Activated CD4-positive, CD25-positive, alpha-beta regulatory T cell (primary cell): ENCODE measurements at places on chromosomes 7 and 10.

GRCh38 chr7:41280491-41280890, 422.4 kb downstream of the INHBA start:
- DNase-seq, result no peak

GRCh38 chr7:2644562-2645273, 12.9 kb downstream of the TTYH3 start:
- DNase-seq, result no peak

- no peak for DNase-seq
These were observed 203.8 kb downstream of the ZMYND11 start for GRCh38 chr10:339038-339391.

DNA sequence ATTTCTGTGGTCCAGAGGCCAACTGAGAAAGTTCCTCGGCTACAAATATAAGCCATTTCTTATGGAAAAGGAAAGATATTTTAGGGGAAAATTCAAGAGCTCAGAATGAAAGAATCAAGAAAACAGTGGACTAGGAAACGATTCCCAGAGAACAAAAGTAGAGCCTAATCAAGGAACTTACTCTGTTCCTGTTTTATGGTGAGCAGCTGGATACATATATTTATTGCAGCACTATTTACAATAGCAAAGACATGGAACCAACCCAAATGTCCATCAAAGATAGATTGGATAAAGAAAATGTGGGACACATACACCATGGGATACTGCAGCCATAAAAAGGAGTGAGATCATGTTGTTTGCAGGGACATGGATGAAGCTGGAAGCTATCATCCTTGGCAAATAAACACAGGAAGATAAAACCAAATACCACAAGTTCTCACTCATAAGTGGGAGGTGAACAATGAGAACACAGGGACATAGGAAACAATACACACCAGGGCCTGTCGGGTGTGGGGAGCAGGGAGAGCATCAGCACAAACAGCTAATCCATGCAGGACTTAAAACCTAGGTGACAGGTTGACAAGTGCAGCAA, 298.7 kb downstream of the THSD7A start:
- no peak for DNase-seq

DNA sequence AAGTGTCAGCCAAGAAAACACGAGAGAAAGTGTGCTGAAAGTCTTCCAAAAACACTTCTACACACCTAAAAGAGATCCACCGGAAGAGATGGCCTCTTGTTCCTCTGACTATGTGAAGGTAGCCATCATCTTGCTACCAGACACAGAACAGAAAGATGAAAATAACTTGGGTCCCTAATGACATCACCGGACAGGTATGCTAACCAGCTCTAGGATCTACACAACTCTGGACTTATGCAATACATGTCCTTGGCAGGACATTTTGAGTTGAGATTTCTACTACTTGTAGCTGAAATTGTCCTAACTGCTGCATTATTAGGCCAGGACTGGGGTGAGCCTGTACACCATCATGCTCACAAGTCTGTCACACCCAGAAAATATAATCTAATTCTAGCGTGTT, 358.7 kb downstream of the ELMO1 start:
- DNase-seq, result no peak
